H9 (cell line): ENCODE measurements at places on chromosomes 7 and 10.

GRCh38 chr7:11648980-11649379 lies 183.0 kb downstream of the THSD7A start:
- DNase-seq, result no peak

DNA sequence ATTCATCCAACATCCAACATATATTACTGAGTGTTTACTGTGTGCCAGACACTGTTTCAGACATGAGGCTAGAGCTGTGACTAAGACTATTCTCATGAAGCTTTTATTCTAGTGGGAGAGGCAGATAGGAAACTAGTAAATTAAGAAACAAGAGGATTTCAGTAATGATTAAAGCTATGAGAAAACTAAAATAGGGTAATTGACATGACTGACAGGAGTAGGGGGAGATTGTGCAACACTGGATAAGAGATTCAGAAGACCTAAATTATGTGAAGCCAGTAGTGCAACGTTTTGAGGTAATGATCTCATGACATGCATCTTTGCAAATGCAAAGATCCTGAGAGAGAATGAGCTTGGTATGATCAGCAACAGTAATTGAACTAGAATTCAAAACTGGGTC lies 48.6 kb upstream of the MKLN1 start:
- no peak for DNase-seq

DNA sequence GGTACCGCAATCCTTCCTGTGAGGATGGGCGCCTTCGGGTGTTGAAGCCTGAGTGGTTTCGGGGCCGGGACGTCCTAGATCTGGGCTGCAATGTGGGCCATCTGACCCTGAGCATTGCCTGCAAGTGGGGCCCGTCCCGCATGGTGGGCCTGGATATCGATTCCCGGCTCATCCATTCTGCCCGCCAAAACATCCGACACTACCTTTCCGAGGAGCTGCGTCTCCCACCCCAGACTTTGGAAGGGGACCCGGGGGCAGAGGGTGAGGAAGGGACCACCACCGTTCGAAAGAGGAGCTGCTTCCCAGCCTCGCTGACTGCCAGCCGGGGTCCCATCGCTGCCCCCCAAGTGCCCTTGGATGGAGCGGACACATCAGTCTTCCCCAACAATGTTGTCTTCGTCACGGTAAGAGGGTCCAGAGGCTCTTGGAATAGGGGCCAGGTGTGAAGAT lies 1.7 kb downstream of the MEPCE start:
- peak; percentile 28 for DNase-seq

GRCh38 chr7:100829150-100829716 lies 1.9 kb upstream of the EPHB4 start:
- peak; percentile 48 for DNase-seq

GRCh38 chr7:32658034-32658433 lies 162.7 kb downstream of the AVL9 start:
- DNase-seq, result no peak

DNA sequence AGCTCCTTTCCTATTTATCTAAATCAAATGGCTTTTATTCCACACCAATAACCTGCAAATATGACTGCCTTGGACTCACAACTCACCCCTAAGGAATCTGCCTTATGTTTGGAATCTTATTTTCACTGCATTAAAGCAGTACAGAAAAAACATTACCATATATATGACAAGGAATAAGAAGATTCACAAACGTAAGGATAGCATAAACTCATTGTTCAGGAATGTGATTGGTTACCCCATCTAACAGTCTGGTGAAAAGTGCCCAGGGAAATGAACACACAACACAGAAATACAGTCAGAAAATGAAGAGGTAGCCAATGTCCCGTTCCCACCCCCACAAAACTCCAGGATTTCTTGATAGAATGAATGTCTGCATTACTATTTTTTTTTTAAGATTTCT lies 2.0 kb downstream of the PPP3CB start:
- no peak for DNase-seq
